ENCODE measurements at places on chromosomes 4 and X. TPM values are rescaled to one million over a fixed set of nuclear protein-coding genes. Genes with fewer than 3 reads are reported as not detected.

Gene NEIL3
- 15.2 TPM for total RNA-seq

DNA sequence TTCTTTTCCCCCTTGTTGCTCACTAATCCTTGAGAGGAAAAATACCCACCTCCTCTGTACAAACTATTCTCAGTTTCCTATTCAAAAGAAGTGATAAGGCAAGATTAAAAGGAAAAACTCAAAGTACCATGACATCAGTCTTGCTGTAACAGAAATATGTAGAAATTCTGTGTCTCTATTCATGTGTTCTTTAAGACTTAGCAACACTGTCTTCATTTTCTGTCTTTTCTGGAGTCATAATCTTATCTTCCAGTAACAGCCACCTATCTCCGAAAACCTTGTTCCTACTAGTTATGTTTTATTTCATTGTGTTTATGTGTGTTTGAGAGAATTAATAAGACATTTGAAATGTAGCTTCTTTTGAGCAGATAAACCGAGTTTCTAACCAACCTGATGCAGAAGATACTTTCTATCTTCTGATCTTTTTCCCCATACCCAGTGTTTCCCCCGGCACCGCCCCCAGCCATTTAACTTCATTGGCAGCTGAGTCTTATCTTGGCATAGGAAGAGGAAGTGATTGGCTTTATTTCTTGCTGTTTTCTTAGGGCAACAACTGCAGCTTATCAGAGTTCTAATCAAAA lies 8.0 kb downstream of the FAM241A start:
- H3K27ac ChIP-seq: peak overlapping the region; percentile 59
- H3K4me1 ChIP-seq: peaks cover 55% of the 10 kb centered on the region
- DNase-seq: peak; percentile 9
- no peaks in the 10 kb centered on the region for H3K27me3 ChIP-seq
- H3K36me3 ChIP-seq: peaks cover 40% of the 10 kb centered on the region
- peak overlapping the region; percentile 6 for H3K4me3 ChIP-seq

DNA sequence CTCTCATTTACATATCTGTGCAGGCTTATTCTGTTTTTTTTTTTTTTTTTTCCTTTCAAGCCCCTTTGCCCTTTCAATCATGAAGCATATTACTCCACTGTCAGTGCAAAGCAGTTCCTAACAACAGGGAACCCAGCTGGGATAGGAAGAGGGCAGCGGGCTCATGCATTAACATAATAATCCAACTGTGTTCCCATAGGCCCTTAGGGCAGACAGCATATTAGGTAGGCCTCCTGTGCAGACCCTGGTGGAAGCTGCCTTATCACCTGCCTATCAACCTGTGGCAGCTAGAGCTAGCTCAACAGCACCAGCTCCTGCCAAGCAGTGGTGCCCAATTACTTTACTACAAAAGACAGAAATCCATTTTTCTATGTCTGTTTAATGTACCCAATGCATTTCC lies 49.3 kb downstream of the SLC10A7 start:
- no peak overlapping the region for H3K4me3 ChIP-seq
- no peak for DNase-seq
- H3K4me1 ChIP-seq: peaks cover 2% of the 10 kb centered on the region
- no peaks in the 10 kb centered on the region for H3K27me3 ChIP-seq
- no peaks in the 10 kb centered on the region for H3K36me3 ChIP-seq

Gene ZNF732
- 0.10 TPM for total RNA-seq

Gene SLC9B1
- 1.0 TPM for total RNA-seq

GRCh38 chrX:85619962-85620361 lies 240.5 kb upstream of the POF1B start:
- no peak overlapping the region for H3K4me3 ChIP-seq
- no peaks in the 10 kb centered on the region for H3K27me3 ChIP-seq
- no peaks in the 10 kb centered on the region for H3K4me1 ChIP-seq
- no peak overlapping the region for H3K27ac ChIP-seq
- DNase-seq: no peak
- no peaks in the 10 kb centered on the region for H3K36me3 ChIP-seq

GRCh38 chr4:173747537-173748257 lies 217.7 kb upstream of the HAND2 start:
- no peaks in the 10 kb centered on the region for H3K36me3 ChIP-seq
- no peaks in the 10 kb centered on the region for H3K4me1 ChIP-seq
- DNase-seq: no peak

- no peak overlapping the region for H3K4me3 ChIP-seq
- DNase-seq: no peak
- no peaks in the 10 kb centered on the region for H3K27me3 ChIP-seq
These were observed 41.9 kb downstream of the CNOT6L start for GRCh38 chr4:77777135-77777807.

Gene PRRG1
- not detected for total RNA-seq

DNA sequence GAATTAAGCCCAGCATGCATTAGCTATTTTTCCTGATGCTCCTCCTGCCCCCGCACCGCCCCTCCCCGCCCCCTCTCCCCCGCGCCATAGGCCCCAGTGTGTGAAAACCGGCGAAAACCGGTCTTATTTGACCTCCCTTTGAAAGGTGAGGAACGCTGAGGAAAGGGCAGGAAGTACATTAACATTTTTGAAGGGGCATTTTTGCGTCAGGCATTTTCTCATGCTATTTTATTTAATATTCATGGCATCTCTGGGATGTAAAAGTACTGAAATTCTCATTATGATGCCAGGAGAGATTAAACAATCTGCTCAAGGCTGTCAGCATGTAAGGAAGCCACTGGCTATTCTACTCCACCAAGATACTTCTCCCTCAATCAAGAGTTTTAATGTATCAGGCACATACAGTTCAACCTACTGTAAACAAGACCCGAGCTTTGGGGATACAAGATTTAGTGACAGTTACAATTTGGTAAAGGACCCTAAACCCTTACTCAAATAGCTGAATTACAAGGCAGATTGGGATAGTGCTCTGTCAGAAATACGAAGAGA lies 1.2 kb upstream of the NMU start:
- H3K27me3 ChIP-seq: peaks cover 64% of the 10 kb centered on the region
- no peak overlapping the region for H3K27ac ChIP-seq
- no peaks in the 10 kb centered on the region for H3K36me3 ChIP-seq
- H3K4me3 ChIP-seq: no peak overlapping the region
- peaks cover 16% of the 10 kb centered on the region for H3K4me1 ChIP-seq

Gene PNCK
- total RNA-seq: 1.0 TPM

Gene CXCL6
- not detected for total RNA-seq

DNA sequence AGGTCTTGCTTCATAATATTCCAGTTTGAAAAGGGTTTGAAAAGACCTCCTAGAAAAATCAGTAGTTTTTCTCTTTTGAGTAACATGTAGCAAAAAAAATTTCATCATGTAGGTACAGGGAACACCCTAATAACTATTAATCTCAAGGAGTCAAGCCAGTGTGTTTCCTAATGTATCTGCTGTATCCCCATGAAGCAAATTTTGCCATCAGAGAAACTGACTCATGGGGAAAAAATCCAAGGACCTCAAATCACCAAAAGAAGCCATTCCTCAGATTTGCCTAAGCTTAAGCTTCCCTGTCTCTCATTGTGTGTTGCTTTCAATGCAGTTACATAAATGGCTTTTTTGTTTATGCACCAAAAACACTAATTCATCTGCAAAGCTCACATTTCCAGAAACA lies 29.7 kb downstream of the F9 start:
- peaks cover 8% of the 10 kb centered on the region for H3K27me3 ChIP-seq
- DNase-seq: no peak
- H3K36me3 ChIP-seq: no peaks in the 10 kb centered on the region
- H3K4me1 ChIP-seq: no peaks in the 10 kb centered on the region
